ENCODE measurements at places on chromosomes 6 and 20. TPM values are rescaled to one million over a fixed set of nuclear protein-coding genes. Genes with fewer than 3 reads are reported as not detected.

Gene KIZ
- total RNA-seq, result 4.6 TPM

Gene TINAG
- total RNA-seq, result not detected

Gene TRIM10
- total RNA-seq, result not detected

Gene MRAP2
- total RNA-seq, result 1.8 TPM

Gene GMPR
- total RNA-seq, result 2.2 TPM

Gene NRSN2
- total RNA-seq, result 50.4 TPM

Gene SLC22A7
- total RNA-seq, result not detected

Gene C2
- total RNA-seq, result 0.42 TPM

Gene TMEM244
- not detected for total RNA-seq
